ENCODE measurements at places on chromosomes 2 and 18. TPM values are rescaled to one million over a fixed set of nuclear protein-coding genes. Genes with fewer than 3 reads are reported as not detected.

DNA sequence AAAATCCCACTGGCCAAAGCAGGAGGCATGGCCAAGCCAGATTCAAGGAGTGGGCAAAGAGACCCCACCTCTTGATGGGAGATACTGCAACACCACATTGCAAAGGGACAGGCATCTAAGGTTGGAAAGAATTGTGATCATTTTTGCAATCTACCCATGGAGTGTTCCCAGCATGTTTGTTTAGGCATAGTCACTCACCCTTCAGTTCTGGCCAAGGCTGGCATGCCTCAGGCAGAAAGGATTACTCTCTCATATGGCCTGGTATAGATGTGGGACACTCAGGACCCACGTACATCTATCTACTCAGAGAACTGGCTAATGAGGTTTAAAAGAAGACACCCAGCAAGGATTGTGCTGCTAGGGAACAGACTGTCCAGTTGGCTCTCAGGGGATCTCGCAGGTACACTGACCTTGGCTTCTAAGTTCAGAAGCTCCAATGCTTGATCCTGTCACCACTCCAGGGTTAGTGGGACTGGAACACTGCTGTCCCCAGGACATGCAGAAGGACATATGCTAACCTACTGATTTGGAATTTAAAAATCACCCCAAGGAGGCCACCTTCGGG is 183.7 kb downstream of the KLHL29 start:
- DNase-seq = no peak

- DNase-seq = no peak
These were observed 7.6 kb upstream of the C18orf32 start for GRCh38 chr18:49494660-49495059.

DNA sequence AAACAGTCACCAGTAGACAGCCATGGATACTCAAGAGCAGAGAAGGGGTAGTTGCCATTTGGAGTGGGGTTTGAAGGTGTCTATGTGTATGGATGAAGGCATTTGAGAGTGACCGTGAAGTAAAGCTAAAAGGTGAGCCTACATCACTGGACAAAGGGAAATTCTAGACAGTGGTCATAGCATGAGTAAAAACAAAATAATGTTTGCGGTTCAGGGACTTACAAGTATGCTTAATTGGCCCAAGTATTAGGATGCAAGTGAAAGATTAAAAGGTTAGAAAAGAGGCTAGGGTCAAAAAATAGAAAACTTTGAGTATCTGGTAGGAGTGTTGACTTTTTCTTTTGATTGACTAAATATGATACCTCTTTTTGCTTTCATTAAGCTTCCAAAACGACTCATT is 238.1 kb upstream of the SLC8A1 start:
- no peak for DNase-seq

DNA sequence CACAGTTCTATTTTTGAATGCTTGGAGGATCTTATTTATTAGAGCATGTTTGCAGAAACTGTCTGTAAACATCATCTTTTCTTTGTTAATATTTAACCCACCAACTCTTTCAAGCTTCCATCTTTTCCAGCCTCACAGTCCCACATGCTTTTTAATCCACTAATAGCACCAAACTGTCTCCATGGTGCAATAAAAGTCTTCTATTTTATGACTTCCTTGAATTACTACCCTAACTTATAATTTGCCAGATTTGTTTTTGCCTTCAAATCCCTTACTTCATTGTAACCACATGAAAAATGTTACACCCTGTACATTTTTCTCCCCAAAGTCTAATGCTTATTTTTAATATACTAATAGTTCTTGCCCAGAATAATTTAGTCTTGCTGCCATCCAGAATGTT is 792.6 kb downstream of the PLCL1 start:
- no peak for DNase-seq

- DNase-seq = no peak
These were observed 7.1 kb upstream of the CDCA7 start for GRCh38 chr2:173347305-173348168.

GBX2 gene
- total RNA-seq = not detected

CCDC74A gene
- total RNA-seq = 9.4 TPM

Measured in hepatocyte (in vitro differentiated cells).